ENCODE measurements at places on chromosomes 2 and 18.

- no peak for DNase-seq
Observed at GRCh38 chr2:65345631-65346030, 86.8 kb downstream of the SPRED2 start.

DNA sequence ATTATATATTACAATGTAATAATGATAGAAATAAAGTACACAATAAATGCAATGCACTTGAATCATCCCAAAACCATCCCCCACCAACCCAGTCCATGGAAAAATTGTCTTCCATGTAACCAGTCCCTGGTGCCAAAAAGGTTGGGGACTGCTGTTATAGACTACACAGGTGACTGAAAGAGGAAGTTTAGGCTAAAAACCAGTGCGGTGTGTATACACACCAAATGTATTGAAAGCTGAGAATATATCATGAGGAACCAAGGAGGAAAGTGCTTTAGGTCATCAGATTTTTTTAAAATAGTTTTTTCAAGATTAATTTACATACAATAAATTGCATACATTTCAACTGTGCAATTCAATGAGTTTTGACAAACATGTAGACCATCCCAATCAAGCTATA lies 20.5 kb upstream of the C1D start:
- no peak for DNase-seq

GRCh38 chr2:71082402-71083252 lies 14.2 kb downstream of the NAGK start:
- DNase-seq = no peak

DNA sequence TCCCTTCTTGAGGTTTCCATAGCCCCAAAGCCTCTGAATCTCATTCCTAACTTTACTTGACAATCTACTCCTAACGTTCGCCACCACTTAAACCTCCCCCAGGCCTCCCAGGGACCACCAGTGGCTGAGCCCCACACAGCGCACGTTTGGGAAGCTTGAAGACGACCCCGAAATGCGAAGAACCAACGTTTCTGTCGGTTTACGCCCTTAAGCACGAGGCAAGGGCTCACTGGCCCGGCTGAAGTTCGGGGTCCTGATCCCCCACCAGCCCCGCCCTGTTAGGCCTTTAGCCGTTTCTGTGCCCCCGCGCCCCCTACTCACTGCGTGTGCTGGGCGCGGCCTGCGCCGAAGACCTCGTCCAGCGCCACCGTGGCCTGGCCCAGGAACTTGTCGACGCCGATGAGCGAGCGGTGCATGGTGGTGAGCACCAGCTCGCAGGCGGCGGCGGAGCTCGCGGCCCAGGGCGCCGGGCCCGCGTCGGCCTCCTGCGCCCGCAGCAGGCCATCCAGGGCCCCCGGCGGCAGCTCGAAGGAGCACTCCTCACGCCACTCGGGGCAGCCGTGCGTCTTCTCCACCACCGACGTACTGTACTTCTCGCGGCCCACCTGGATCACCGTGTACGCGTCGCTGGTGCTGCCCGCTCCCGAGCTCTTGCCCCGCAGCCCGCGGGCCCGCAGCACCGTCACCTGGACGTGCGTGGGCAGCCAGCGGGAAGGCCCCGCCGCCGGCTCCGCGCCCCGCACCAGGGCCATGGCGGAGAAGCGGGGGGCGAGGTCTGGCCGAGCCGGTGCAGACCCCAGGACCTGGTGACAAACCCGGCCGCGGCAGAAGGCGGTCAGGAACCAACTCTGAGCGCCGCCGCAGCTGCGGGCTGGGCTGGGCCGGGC lies 479 bp downstream of the RAB11FIP5 start:
- no peak for DNase-seq

- no peak for DNase-seq
Observed at GRCh38 chr2:17084877-17085276, 419.2 kb upstream of the CYRIA start.
